Stimulated activated naive CD4-positive, alpha-beta T cell (primary cell): ENCODE measurements at places on chromosomes 2 and 18.

- DNase-seq = no peak
Observed at GRCh38 chr2:158357699-158358098, 98.9 kb downstream of the CCDC148 start.

DNA sequence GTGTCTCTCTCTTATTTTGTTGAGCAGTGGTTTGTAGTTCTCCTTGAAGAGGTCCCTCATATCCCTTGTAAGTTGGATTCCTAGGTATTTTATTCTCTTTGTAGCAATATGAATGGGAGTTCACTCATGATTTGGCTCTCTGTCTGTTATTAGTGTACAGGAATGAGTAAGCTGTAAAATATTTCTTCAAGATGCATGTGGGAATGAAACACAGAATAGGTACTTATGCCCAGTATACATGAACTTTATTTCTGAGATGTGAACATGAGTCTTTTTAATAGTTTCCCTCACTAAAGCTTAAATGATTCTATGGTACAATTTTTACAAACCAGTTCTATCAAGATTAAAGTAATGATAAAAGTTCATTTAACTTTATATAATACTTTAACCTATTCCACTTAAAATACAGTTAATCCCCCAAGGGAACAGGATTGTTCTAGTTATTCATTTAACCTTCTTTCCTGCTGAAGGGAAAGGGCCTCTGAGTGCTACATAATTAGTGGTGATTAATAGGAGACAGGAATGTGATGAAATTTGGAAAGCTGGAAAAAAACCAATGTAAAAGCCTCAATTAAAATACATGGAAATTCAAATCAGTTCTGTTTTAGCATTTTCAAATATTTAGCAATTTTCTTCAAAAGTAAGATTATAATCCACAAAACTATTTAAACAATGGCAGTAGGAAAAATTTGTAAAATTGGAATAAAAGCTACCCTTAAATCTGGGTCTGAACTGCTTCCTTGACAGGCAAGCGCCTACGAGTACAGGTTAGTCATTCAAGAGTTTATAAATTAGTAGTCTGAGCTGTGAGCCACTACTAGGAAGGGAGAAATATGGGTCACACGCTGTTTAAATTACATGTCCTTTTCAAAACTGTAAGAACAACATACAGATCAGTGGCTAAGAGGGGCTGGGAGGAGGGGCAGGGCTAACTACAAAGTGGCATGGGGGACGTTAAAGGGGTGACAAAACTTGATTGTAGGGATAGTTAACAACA, 28.9 kb downstream of the SPIRE1 start:
- DNase-seq = no peak

GRCh38 chr2:208686665-208687064, 280.1 kb downstream of the PTH2R start:
- DNase-seq = no peak

DNA sequence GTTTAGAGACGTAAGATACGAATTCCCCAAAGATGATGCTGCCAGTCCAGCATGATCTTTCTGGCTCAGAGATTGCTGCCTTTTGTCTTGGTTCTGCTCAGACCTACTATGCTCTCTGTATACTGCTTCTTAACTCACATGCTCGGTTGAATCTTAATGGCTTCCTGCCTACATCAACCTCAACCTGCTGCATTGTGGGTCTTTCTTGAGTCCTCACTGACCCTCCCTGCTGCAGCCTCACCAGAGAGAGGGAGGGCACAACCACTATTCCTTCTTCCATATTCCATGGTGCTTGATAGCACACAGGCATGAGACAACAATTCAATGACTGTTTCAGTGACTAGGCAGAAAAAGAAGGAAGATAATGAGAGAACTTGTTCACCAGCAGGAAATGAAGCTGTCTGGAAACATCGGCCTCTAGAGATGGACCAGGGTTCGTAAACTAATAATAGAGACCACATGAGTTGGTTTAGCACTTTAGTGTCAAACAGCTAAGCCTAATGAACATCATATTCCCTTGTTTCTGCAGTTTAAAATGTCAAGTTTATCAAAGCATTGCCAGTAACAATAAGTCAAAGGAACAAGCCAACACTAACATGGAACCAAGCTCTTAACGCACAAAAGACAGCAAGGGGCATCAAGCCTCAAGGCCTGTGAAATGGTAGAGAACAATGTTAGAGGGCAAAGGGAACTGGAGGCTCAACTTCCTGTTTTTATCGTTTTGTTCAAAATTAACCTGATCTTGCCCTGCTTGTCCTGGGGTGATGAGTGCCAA, 333.9 kb downstream of the PDE11A start:
- no peak for DNase-seq

DNA sequence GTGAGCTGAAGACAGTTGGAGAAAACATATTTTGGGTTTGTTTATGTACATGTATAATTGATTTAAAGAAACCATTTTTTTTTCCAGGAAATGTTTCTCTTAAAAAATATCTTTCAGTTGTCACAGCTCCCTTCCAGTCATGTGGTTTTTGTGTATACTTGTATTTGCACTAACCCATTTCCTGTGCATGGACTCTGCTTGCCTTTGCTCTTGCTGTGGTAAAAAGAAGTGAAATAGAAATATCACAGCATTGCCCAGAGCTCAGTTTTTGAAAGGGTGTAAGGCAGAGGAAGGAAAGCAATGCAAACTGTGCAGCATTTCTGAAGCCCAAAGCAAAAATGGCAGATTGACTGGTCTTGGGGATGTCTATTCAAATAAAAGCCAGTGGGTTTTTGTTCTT, 10.4 kb upstream of the DOCK10 start:
- peak; percentile 69 for DNase-seq

GRCh38 chr2:38427936-38428335, 50.9 kb upstream of the ATL2 start:
- no peak for DNase-seq

GRCh38 chr18:23798249-23798648, 109.0 kb downstream of the LAMA3 start:
- no peak for DNase-seq

- DNase-seq = no peak
Observed at GRCh38 chr18:44818668-44819403, 138.1 kb downstream of the SETBP1 start.

- DNase-seq = no peak
Observed at GRCh38 chr2:42009657-42010580, 37.9 kb upstream of the PKDCC start.

DNA sequence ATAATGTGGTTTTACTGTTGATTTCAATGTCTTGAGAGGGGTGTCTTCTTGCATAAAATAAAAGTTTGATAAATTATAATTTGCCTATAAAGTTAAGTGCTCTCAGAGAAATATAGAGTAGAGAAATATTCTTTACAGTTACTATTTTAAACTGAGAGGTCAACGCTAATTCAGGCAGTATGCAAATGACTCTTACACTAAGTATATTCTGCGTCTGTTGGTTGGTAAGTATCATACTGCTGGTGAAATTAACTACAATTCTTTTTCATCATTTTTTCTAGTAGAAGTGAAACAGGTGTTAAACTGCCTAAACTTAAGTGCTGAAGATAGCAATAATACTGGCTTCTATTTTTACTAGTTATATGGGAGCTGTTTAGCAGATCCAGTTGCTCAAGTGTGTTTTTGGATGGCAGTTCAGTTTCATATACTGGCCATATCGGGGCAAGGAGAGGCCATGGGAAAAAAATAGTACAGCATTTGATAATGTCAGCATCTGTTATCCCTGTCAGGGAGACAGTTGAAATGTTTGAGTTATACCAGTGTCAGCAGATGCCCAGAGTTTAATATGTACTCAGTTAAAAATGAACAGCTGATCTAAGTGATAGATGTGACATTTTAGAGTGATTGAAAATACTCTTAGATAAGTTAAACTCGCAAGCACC, 86.2 kb downstream of the MIB1 start:
- no peak for DNase-seq

- DNase-seq = peak; percentile 16
Observed at GRCh38 chr18:56575819-56576663, 62.4 kb downstream of the TXNL1 start.

GRCh38 chr2:227360351-227360750, 18.8 kb downstream of the TM4SF20 start:
- no peak for DNase-seq

DNA sequence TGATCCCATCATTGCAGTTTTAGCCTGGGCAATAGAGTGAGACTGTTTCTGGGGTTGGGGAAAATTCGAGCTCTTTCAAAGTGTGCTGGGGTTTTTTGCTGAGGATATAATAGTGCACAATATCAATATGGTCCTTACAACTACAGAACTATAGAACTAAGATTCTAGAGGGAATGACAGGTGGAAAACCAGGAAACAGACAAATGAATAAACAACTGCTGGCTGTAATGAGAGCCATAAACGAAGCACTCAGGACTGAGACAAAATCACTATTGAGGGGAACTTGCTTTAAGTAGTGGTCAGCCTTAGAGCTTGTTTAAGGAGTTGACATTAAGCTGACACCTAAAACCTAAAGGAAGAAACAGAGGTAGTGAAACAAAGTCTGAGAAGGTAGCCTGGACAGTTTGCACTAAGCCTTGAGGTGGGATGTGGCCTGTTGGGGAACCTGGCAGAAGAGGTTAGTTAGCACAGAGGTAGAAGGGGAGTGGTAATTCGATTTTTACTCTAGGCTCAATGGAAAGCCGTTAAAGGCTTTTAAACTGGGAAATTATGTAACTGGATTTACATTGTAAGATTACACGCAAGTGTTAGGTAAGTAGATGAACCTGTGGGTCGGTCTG, 33.8 kb downstream of the LCLAT1 start:
- no peak for DNase-seq

GRCh38 chr2:72914589-72915319, 2.6 kb upstream of the EMX1 start:
- no peak for DNase-seq

GRCh38 chr18:48855422-48856377, 95.1 kb downstream of the SMAD7 start:
- DNase-seq = no peak
